ENCODE measurements at places on chromosomes 11 and 22. TPM values are rescaled to one million over a fixed set of nuclear protein-coding genes. Genes with fewer than 3 reads are reported as not detected.

- H3K4me3 ChIP-seq: peak overlapping the region; percentile 81
- peaks cover 26% of the 10 kb centered on the region for H3K4me1 ChIP-seq
These were observed 47.7 kb downstream of the TRIOBP start for GRCh38 chr22:37744589-37744988.

- H3K4me1 ChIP-seq: peaks cover 22% of the 10 kb centered on the region
- no peak overlapping the region for H3K27ac ChIP-seq
- no peak overlapping the region for H3K4me3 ChIP-seq
- no peak for DNase-seq
- peaks cover 2% of the 10 kb centered on the region for H3K36me3 ChIP-seq
These were observed 32.5 kb upstream of the GRAMD4 start for GRCh38 chr22:46587492-46588278.

DNA sequence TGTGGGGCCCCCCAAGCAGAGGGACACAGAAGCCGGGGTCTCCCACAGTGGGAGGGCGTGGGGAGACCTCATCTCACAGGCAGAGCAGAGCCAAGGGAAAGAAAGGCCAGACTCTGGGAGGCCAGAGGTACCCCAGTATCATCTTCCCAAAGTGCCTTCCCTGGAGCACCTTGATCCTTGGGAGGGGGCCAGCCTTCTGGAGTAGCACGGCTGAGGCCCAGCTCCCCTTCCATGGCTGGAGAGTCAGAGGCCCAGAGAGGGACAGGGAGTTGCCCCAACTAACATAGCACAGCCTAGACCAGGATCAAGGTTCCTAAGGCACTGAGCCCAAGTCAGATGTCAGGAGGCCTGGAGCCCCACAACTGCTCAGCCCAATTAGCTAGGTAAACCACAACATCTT lies 50.6 kb downstream of the ELFN2 start:
- no peak overlapping the region for H3K27ac ChIP-seq
- no peaks in the 10 kb centered on the region for H3K36me3 ChIP-seq
- peaks cover 38% of the 10 kb centered on the region for H3K27me3 ChIP-seq
- no peak overlapping the region for H3K4me3 ChIP-seq
- H3K4me1 ChIP-seq: peaks cover 4% of the 10 kb centered on the region
- DNase-seq: no peak

DNA sequence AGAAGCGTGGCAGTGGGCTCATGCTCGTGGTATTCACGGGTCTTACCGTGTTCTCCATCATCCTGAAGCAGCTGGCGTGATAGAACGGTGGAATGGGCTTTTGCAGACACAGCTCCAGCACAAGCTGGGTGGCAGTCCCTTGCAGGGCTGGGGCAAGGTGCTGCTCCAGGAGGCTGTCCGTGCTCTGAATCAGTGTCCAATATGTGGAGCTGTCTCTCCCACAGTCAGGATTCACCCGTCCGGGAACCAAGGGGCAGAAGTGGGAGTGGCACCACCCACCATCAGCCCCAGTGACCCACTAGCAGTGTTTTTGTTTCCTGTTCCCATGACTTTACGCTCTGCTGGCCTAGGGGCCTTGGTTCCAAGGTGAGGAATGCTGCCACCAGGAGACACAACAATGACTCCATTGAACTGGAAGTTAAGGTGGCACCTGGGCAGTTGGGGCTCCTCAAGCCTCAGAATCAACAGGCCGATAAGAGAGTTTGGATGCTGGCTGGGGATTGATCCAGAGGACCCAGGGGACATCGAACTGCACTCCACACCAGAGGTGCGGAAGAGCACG lies 16.9 kb upstream of the CD81 start:
- no peak overlapping the region for H3K4me3 ChIP-seq
- no peak overlapping the region for H3K27ac ChIP-seq
- DNase-seq: no peak
- peaks cover 36% of the 10 kb centered on the region for H3K27me3 ChIP-seq

DNA sequence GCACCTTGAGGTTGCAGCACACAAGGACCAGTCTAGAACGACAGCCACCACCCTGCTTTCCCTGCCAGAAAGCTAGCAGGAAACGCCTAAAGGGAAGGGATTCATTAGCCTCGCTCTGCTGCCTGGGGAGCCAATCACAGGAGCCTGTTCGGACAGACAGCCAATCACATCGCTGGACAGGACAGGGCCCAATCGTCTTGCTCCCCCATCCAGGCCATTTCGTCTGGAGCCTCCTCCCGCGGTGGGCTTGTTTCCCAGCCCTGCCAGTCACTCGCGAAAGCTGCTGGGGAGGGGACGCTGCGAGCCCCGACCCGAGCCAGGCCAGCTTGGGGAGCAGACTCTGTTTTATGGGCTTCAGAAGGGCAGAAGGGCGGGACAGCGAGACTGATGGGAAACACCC lies 79.8 kb upstream of the NCAM1 start:
- H3K4me3 ChIP-seq: peak overlapping the region; percentile 76
- no peaks in the 10 kb centered on the region for H3K36me3 ChIP-seq
- peak overlapping the region; percentile 66 for H3K27ac ChIP-seq
- peak; percentile 42 for DNase-seq
- H3K4me1 ChIP-seq: peaks cover 8% of the 10 kb centered on the region
- peaks cover 6% of the 10 kb centered on the region for H3K27me3 ChIP-seq

DNA sequence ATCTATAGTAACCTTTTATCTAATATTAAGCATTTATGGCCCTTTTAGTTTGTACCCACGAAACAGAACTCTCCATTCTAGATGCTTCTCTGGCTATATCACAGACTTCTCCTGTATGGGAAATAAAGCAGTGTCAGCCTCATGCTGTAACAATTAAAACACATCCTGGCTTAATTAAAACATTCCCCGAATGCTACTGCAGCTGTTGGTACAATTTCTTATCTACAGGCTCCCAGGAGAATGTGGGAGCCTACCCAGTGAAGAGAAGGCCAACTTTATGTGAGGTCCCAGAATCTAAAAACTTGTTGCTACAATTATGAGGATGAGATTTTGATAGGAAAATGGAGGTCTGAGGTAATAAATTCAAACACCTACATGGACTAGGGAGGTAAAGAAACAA lies 83.8 kb downstream of the MPPED2 start:
- H3K27ac ChIP-seq: no peak overlapping the region
- DNase-seq: no peak
- no peaks in the 10 kb centered on the region for H3K27me3 ChIP-seq
- no peak overlapping the region for H3K4me3 ChIP-seq
- peaks cover 17% of the 10 kb centered on the region for H3K4me1 ChIP-seq

DNA sequence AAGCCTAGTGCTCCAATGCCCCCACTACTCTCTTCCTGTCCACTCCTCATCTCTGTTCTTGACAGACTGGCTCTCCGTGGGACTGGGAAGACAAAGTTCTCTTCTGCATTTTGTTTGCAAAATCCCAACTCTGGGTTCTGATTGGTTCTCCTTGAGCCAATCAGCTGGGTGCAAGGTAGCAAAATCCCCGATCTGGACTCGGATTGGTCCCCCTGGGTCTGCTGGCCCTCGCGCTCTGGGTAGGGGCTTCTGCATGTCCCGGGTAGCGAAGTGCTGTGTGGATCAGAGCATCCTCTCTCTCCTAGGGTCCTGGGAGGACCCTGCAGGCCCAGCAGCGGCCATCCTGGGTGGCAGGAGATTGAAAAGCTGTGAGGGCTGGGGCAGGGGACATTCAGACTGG lies 22.3 kb upstream of the A4GALT start:
- H3K36me3 ChIP-seq: no peaks in the 10 kb centered on the region
- H3K27me3 ChIP-seq: peaks cover 10% of the 10 kb centered on the region
- no peak for DNase-seq
- H3K4me3 ChIP-seq: no peak overlapping the region
- H3K27ac ChIP-seq: no peak overlapping the region

DNA sequence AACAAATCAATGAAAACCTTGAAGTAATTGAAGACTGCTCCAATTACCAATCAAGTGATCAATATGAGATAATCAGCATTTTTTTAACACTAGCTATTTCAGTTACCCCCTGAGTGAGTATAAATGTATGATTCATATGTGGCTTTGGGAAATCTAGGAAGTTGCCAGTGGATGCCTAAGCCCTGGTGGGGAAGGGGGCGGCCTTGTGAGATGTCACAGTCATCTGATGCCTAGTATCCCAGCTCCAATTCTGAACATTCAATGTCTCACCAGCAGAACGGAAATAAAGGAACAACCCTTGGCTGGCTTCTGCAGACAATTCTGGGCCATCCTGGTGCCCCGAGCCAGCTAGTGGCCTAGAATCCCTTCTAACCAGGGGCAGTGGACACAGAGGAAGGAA lies 58.5 kb upstream of the TIMP3 start:
- H3K4me1 ChIP-seq: peaks cover 15% of the 10 kb centered on the region
- H3K27me3 ChIP-seq: peaks cover 34% of the 10 kb centered on the region
- H3K4me3 ChIP-seq: no peak overlapping the region
- no peak overlapping the region for H3K27ac ChIP-seq
- DNase-seq: no peak

- peaks cover 4% of the 10 kb centered on the region for H3K36me3 ChIP-seq
- H3K4me1 ChIP-seq: peaks cover 21% of the 10 kb centered on the region
- DNase-seq: no peak
- H3K4me3 ChIP-seq: no peak overlapping the region
- peaks cover 33% of the 10 kb centered on the region for H3K27me3 ChIP-seq
- H3K27ac ChIP-seq: peak overlapping the region; percentile 8
These were observed 22.2 kb downstream of the OTUB1 start for GRCh38 chr11:64008283-64008913.

Gene TECTA
- 2.0 TPM for total RNA-seq

Gene GPR83
- 0.62 TPM for total RNA-seq

Gene NRIP3
- total RNA-seq: 0.65 TPM
